Gastroesophageal sphincter (tissue), 4 donors: ENCODE measurements at places on chromosomes 6 and 20. TPM values are rescaled to one million over a fixed set of nuclear protein-coding genes. Genes with fewer than 3 reads are reported as not detected.

DNA sequence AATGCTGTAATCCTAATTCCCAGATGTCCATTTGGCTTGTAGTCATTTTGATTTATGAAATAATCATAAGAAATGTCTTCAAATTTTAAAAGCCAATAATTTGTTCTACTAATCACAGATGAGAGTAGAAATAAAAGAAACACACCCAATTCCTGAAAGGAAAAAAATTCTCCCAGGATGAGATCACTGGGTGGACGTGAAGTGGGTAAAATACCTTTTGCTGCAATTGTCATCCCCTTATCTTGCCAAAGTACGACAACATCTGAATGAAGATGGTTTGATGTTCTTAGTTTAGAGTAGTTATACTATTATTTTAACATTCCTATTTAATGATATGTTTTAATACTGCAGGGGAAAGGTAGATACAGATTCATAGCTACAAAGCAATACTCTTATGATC, 33.7 kb downstream of the MTHFD1L start:
- ATAC-seq, result no peak

GRCh38 chr6:15507221-15507620, 155.6 kb downstream of the DTNBP1 start:
- no peak for ATAC-seq

The TREM1 gene
- total RNA-seq, result 0.25 TPM

DNA sequence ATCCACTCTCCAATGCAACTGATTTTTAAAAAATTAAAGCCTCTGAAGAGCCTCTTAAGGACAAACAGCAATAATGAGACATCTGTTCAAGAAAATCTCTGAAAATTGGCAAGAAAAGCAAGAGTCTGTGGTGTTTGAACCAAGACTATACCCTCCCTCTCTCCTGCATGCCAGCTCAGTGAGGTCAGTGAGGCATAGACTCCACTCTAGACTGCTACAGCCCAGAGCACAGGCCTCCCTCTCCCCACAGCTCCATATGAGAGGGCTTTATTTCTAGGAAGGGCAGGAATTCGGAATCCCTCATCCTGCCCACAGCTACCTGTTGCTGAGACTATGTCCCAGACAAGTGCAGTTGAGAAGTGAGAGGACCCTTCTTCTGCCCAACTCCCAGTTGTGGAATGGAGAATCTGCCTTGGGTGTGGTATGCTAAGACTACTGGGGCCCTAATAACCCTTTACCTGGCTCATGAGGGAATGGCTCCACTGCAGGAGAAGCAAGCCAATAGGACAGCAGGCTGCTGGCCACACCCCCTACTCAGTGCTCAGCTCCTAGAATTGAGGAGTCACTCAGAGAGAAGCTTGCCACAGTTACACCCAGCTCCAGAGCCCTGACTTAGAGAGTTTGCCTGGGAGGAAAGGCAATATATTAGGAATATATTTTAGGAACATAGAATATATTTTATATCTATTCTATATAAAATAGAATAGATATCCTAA, 22.7 kb upstream of the HLA-DQA1 start:
- ATAC-seq, result no peak

- ATAC-seq, result peak; percentile 41
Measured at GRCh38 chr20:38246357-38247165, 14.0 kb downstream of the KIAA1755 start.

The PTGIS gene
- 169 TPM for total RNA-seq

DNA sequence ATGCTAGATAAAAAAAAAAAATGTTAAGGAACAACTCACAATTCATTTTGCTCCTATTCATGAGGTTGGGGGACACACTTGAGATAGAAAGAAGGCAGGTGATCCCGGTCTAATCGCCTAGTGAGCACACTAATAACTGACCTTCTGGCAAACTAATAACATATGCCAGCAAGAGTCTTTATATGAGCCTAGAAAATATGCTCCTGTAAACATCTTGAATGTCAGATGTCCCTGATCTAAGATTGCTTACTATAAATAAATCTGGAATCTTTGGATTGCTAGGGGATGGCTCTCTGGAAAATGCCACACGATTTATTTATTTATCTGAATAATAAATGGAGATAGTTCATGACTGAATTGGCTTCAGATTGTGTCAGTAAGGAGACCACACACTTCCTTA, 821.9 kb downstream of the GRIK2 start:
- no peak for ATAC-seq

DNA sequence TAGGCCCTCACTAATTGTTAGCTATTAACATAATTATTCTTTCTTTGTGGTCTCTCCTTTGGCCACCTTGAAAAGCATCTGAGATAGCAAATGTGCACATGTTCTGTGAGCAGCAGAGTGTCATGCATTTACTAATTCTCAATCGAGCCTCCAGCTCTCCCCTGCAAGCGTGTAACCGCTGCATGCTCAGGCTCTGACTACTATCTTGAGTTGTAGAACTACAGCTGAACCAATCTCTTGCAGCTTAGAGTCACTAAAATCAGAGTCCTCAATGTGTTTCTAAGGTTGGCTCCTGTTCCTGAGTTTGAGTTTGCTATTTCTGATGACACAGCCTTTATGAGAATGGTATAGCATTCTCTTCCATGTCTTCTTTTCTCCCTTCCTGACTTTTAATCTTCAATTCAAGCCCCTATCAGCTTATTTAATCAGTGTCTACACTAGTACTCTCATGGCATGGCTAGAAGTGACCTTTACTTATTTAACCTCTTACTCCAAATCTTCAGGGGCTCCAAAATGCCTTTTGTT, 65.5 kb downstream of the PPP1R3G start:
- ATAC-seq, result no peak

The ZC2HC1B gene
- total RNA-seq, result not detected

The PHACTR1 gene
- total RNA-seq, result 0.20 TPM

The PGC gene
- not detected for total RNA-seq

DNA sequence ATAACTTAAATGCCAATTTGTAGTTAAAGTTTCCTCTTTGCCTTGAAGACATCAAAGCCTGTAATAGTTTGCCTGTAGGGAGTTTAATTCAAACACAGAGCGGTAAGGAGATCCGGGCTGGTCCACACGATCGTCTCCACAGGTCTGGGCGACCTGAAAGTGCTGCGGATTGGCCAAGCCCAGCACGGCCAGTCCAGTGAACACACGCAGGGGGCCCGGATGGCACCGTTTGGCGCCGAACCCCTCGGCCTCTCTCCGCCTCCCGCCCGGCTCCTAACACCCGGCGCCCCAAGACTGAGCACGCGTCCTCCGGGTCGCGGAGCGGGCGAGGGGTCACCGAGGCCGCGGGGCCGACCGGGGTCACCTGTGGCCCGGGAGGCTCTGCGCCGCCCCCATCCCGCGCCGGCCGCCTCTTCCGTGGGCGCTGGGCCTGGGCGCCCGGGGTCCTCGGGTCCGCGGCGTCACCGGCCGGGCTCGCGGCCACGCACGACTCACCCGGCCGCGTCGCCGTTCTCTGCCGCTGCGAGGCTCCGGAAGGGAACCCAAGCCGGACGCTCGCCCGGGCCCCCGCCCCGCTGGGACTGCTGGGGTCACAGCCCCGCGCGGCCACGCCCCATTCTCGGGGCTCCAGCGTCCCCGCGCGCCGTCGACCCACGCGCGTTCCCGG, 481 bp downstream of the SERPINB6 start:
- ATAC-seq, result peak; percentile 89

The PROKR2 gene
- not detected for total RNA-seq

- no peak for ATAC-seq
Measured at GRCh38 chr6:56852260-56853010, 102.5 kb upstream of the BEND6 start.

DNA sequence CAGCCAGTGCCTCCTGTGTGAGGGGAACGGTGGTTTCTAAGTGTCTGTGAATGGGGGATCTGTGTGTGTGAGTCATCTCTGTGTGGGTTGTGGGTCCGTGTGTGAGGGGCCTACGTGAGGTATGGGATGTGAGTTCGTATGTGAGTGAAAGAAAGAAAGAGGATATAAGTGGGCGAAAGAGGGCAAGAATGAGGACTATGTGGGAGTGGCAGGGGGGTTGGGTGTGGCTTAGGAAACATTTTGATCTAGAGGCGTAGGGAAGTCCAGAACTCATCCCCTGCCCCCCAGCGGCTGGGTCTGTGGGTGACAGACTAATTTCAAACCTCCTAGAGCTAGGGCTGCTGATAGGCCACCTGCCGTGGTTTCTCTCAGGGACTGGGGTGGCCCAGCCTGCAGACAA, 35.5 kb downstream of the DHX35 start:
- no peak for ATAC-seq

The POU5F1 gene
- total RNA-seq, result 0.58 TPM

The SRSF3 gene
- total RNA-seq, result 184 TPM

The PROCR gene
- total RNA-seq, result 11.7 TPM

GRCh38 chr20:24816431-24816830, 132.6 kb upstream of the CST7 start:
- ATAC-seq, result no peak

The KHDC1 gene
- 1.9 TPM for total RNA-seq

DNA sequence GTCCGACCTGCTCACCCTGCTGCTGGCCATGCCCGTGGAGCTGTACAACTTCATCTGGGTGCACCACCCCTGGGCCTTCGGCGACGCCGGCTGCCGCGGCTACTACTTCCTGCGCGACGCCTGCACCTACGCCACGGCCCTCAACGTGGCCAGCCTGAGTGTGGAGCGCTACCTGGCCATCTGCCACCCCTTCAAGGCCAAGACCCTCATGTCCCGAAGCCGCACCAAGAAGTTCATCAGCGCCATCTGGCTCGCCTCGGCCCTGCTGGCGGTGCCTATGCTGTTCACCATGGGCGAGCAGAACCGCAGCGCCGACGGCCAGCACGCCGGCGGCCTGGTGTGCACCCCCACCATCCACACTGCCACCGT, 885 bp downstream of the NTSR1 start:
- ATAC-seq, result no peak

GRCh38 chr6:108597572-108598304, 37.0 kb downstream of the FOXO3 start:
- ATAC-seq, result peak; percentile 6

DNA sequence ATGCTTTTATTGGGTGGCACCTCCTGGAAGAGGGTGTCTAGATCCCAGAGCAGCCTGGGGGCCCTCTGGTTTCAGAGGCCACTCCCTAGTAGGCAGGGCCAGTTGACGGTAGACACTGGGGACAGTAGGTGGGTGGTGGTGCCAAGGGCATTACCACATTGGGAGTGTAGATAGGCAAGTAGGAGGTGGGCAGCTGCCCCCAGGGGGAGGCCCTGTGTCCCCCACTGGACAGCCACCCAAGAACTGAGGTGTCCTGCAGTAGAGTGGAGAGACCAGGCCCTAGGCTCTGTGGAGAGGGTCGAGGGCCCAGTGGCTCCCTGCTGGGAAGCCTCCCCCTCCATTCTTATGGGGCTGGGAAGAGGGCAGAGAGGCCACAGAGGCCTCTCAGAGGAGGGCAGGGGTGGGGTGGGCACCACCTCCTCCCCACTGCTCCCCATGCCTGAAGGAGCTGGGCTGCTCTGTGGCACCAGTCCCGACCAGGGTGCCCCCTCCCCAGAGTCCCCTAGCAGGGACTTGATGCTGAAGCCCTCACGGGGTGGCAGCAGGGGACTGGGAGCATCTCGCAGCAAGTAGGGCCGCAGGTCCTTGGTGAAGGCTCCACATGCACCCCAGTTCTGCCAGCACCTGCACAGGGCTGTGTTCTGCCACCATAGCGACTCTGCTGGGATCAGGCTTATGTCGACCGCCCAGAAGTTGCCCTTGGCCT, 305.0 kb upstream of the KCNQ5 start:
- peak; percentile 34 for ATAC-seq

- no peak for ATAC-seq
Measured at GRCh38 chr6:324116-324728, 31.9 kb downstream of the DUSP22 start.

- no peak for ATAC-seq
Measured at GRCh38 chr6:167858842-167859664, 32.3 kb downstream of the AFDN start.

- ATAC-seq, result no peak
Measured at GRCh38 chr6:168920289-168920688, 333.4 kb downstream of the THBS2 start.

The SMPDL3A gene
- total RNA-seq, result 9.2 TPM

DNA sequence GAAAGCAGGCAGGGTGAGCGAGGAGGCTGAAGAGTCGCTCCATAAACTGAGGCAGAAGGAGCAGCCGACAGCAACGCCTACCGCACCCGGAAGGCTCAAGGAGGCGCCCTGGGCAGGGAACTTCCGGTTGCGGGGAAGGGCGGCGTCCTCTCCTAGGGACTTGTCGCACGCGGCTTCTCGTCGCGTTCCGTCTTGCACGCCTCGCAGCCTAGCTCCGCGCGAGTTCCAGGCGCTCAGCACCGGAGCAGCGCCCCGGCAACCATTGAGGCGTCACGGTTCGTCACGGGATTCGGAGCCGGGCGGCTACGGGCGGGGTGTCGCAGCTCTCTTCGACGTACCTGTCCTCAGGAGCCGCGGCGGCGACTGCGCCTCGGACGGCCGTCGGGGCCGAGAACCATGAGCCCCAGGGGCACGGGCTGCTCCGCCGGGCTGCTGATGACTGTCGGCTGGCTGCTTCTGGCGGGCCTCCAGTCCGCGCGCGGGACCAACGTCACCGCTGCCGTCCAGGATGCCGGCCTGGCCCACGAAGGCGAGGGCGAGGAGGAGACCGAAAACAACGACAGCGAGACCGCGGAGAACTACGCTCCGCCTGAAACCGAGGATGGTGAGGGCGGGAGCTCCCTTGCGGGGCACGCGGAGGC, at the start of gene SPACA1:
TSS of gene SPACA1 (plus strand) at position 332 of the 641 bp plus-strand sequence. CDS start at position 397, 65 bp downstream.
- ATAC-seq, result no peak

The C20orf144 gene
- total RNA-seq, result not detected

DNA sequence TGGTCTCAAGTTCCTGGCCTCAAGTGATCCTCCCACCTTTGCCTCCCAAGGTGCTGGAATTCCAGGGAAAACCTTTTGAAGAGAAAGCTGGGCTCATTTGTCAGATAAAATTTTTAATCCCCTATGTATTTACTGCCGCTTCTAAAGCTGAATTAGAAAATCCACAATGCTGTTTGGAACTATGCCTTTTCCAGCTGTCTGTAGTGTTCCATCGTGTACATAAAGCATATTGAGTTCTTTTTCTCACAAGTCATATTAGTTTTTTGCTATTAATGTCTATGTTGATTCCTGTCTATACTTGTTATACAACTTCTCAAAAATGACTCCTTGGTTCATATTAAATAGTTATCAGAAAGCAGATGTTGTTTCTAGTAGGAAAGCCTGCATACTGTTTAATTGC, 47.1 kb downstream of the PEX7 start:
- no peak for ATAC-seq

- ATAC-seq, result peak; percentile 84
Measured at GRCh38 chr20:43766385-43766784, 39.6 kb upstream of the GTSF1L start.

DNA sequence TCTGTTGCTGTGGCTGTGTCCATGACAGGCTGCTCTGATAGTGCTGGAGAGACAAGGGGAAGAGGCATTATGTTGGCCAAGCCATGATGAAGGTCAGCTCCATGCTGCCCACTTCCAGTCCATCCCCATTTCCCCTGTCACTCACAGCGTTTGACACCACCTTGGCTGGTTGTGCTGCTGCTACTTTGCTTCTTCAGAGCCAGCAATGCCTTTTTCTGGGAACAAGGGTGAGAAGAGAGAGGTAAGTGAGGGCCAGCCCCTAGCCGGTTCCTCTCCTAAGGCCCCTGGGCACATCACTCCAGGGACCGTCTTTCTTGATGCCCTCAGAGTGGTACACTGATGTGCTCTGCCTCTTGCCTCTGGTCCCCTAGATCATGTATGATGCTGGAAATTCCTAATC, 2.0 kb downstream of the NELFE start:
- ATAC-seq, result no peak

GRCh38 chr6:129207832-129208231, 324.9 kb downstream of the LAMA2 start:
- ATAC-seq, result no peak
